ENCODE measurements at places on chromosomes 5 and 9. TPM values are rescaled to one million over a fixed set of nuclear protein-coding genes. Genes with fewer than 3 reads are reported as not detected.

DNA sequence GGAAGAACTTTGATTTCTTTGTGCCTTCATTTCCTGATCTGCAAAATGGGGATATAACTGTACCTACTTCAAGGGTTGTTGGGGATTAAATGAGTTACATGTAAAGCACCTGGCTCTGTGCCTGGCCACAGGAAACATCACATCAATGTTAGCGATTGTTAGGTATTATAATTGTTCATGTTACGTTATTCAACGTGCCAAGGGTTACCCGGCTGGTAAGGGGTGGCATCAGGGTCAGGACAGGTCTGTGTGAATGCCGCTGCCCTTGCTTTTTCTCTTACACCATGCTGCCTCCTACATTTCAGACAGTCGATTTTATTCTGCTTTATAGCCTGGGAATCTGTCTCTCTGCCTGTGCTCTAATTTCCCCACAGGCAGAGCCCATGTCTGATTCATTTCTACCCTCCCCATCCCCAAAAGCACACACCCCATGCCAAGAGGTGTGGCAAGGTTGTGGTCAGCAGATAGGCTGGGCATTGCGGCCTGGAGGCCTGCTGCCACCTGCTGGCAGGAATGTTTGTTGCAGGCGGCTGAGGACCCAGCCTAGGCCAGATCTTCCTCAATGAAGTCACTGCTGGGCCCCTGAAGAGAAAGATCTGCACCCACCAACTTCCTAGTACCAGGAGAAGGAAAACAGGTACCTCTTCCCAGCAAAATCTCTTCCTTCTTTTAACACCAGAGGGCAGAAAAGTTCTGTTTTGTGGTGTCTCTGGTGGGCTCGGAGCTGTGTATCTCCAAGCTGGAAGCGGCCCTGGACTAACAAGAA lies 5.3 kb downstream of the ANKS6 start:
- peak; percentile 47 for DNase-seq

SLC6A3 gene
- total RNA-seq, result not detected

KLHL3 gene
- 2.6 TPM for total RNA-seq

IFNA21 gene
- not detected for total RNA-seq

DNA sequence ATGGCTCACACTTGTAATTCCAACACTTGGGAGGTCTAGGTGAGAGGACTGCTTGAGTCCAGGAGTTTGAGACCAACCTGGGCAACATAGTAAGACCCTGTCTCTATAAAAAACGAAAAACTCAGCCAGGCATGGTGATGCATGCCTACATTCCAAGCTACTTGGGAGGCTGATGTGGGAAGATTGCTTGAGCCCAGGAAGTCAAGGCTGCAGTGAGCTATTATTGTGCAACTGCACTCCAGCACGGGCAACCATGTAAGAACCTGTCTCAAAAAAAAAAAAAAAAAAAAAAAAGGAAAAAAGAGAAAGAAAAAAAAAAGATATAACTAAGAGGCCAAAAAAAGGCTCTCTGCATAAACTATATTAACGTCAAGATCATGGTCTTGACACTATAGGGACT lies 27.3 kb downstream of the GIN1 start:
- no peak for DNase-seq

DNA sequence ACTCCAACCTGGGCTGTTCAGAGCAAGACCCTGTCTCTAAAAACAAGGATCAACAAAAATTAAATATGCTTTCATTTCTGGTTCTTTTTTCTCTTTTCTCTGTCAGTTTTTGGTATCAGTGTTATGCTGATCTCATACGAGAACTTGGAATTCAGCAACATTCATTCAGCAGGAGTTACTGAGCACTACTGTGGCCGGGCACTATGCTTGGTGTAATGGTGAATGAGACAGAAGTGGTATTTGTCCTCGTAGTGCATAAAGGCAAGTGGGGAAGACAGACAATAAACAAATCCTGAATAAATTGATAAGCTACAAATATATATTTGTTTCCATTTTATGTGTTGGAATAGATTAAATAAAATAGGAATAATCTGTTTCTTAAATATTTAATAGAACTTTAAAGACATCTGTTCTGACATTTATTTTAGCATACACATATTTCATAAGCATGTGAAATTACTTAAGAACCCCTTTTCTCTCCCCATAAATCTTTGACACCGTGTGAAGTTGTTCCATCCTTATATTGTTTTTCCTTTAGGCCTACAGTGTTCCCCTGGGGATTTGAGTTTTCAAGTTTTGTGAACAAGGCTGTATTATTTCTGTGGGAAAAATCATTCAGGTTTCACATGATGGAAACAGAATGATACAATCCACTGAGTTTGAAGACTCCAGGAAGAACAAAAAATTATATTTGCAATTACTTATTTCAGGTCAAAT lies 24.6 kb downstream of the UBAP1 start:
- DNase-seq, result no peak

CCDC171 gene
- total RNA-seq, result 0.63 TPM

FOXD4L6 gene
- total RNA-seq, result not detected

DNA sequence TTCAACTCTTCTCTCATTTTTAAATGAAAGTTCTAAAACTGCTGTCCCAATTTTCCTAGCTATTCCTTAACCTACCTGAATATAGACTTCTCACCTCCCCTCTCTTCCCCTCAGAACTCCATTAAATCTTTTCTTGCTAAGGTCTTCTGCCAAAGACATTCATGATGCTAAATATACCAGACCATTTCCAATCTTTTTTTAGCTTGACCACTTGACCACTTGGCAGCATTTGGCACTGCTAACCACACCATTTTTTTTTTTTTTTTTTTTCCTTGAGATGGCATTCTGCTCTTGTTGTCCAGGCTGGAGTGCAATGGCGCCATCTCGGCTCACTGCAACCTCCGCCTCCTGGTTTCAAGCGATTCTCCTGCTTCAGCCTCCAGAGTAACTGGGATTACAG lies 3.6 kb upstream of the ZNF131 start:
- no peak for DNase-seq

RASGRF2 gene
- 5.6 TPM for total RNA-seq

DNA sequence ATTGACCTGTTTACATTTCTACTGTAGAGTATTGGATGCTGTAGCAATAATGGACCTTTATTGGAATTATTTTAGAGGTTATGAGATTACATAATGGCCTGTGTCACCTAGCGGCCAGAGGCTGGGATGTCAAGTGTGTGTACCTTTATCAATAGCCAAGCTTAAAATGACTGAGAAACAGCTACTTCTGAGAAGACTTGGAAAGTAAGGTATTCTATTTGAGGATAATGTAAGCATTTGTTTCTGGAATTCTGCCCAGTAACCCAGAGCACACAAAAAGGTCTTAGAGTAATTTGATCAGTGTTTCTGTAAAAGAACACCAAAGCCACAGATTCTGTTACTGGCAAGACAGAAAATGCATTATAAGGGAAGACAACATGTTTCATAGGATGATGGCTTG lies 116.8 kb downstream of the MACIR start:
- no peak for DNase-seq

- DNase-seq, result no peak
Measured at GRCh38 chr5:68459093-68459809, 243.7 kb downstream of the PIK3R1 start.

DNA sequence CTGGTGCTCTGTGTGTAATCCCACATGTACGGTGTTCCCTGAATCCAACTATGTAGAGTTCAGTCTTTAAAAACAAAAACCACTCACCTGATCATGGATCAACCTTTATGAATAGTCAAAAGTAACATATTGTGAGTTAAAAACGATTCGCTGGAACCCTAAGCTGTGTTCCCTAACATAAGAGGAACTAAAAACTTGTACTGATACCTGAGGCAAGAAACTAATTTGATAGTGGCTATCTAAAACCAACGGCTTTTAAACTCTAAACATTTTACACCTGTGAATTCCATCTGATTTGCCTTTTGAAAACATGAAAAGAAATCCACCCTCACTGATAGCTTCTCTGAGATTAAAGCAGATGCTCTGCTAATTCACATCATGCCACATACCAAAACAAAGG lies 101.5 kb downstream of the DEPDC1B start:
- no peak for DNase-seq

ACTBL2 gene
- total RNA-seq, result not detected

DNA sequence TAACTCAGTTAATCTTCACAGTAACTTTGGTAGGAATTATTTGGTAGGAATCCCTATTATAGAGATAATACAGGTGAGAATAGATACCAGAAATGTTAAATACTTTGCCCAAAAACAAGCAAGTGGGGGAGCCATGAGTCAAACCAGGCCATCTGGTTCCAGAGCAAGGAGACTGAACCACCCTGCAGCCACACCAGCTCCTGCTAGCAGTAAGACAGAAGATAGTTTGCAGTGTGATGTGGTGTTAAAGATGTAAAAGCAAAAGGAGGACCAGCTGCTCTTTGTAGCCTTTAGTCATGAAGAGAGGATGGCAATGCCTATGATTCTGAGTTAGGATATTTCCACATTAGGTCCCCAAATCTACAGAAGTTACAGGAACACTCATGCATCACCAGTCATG lies 101.4 kb downstream of the PRKACG start:
- no peak for DNase-seq

GRCh38 chr9:133566382-133566781 lies 31.9 kb downstream of the ADAMTSL2 start:
- DNase-seq, result no peak

- DNase-seq, result no peak
Measured at GRCh38 chr9:90894986-90895687, 93.5 kb downstream of the SYK start.

GALNT12 gene
- total RNA-seq, result 3.5 TPM

HSPB3 gene
- total RNA-seq, result not detected

C7 gene
- total RNA-seq, result 0.63 TPM

SH3GL2 gene
- not detected for total RNA-seq

- no peak for DNase-seq
Measured at GRCh38 chr9:135147474-135147805, 60.0 kb downstream of the OLFM1 start.
